Stimulated activated CD4-positive, alpha-beta T cell treated with anti-CD3 and anti-CD28 coated beads, Interleukin-15, amount 100 ng/mL, for 1 hour (primary cell): ENCODE measurements at places on chromosomes 4 and X.

DNA sequence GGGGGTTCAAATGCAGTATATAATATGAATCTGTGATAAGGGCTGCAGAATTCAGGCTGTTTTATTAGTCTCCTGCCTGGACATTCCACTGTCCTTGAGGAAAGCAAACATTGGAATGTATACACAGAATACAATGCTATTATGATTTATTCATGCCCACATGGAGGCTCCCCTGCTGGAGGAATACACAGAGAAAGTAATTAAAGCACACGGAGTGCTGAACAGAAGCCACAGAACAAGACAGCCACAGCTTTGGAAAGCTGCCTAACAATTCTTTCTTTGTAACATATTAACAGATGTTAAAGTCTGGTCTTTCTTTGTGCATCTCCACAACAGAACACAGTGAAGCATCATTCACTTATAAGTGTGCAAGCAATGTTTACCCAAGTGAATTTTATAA, 155.8 kb downstream of the ARAP2 start:
- no peak for DNase-seq

GRCh38 chrX:17521871-17522693, 147.1 kb downstream of the NHS start:
- no peak for DNase-seq

DNA sequence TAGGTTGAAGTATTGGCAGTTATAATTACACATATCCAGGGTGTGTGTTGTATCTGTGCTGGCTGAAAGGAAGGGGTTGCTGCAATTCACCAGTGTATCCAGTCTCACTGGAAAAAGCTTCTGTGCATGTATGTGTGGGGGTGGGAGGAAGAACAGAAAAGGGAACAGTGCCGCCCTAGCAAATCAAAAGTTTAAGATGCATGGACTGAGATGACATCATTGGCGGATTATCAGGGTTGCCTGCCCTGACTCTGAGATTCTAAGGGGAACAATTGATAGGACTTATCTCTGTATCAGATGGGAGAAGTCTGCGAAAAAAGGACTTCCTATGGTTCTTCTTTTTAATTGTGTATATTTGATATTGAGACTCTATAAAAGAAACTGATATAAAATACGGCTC, 3.5 kb downstream of the SLC25A43 start:
- DNase-seq = no peak

DNA sequence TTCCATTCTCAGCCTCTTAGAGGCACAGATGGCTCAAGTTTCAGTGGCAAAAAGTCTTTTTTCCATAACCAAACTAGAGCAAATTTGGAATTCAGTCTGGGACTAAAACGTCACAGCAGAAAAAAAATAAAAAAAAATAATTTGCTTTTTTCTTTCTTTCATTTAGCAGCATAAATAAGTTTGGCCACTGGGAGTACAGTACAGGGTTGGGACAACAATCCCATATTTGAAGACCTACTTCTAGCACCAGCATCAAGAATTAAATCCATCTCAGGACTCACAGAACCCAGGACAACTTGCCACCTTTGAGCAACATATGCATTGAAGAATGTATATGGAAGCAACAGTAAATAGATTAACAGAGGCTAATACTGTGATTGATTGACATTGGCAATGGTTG, 214.0 kb downstream of the FBXW7 start:
- no peak for DNase-seq

DNA sequence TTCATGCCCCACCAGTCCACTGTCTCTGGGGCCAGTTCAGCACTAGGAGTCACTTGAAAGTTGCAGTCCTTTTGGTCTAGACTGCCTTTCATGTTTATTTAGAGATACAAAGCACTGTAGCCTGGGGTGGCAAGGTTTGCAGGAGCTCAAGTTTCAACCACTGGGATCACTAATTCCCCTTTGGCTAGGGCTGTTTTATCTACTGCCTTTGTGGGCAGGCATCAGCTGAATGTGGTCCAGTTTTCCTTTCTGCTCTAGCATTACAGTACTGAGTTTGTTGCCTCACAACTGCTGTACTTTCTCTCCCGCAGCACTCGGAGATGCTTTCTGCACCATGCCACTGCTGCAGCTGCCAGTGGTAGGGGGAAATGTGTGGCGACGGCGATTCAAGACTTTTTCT, 222.3 kb upstream of the HDX start:
- no peak for DNase-seq
